Brain (organoid and tissue), 16 donors: ENCODE measurements at places on chromosomes 16 and 17. TPM values are rescaled to one million over a fixed set of nuclear protein-coding genes. Genes with fewer than 3 reads are reported as not detected.

SLFN11 gene
- polyA plus RNA-seq = 2.4 TPM

MILR1 gene
- 0.90 TPM for polyA plus RNA-seq

MOSMO gene
- 7.8 TPM for polyA plus RNA-seq

PRCD gene
- 9.9 TPM for polyA plus RNA-seq

COG8 gene
- polyA plus RNA-seq = 44.5 TPM

PRR14 gene
- polyA plus RNA-seq = 69.8 TPM

EMC8 gene
- 35.2 TPM for polyA plus RNA-seq

GAN gene
- polyA plus RNA-seq = 1.3 TPM

PRAC1 gene
- not detected for polyA plus RNA-seq

GUCY2D gene
- not detected for polyA plus RNA-seq

EFCAB5 gene
- polyA plus RNA-seq = 0.61 TPM

TEN1 gene
- 12.9 TPM for polyA plus RNA-seq

LONP2 gene
- 31.0 TPM for polyA plus RNA-seq

GNGT2 gene
- polyA plus RNA-seq = 1.4 TPM

SLC5A10 gene
- polyA plus RNA-seq = not detected

HIRIP3 gene
- 85.9 TPM for polyA plus RNA-seq

CANT1 gene
- 64.2 TPM for polyA plus RNA-seq

DNAH9 gene
- polyA plus RNA-seq = 3.5 TPM

KRTAP4-12 gene
- polyA plus RNA-seq = not detected

ITGAL gene
- polyA plus RNA-seq = 1.5 TPM

SOST gene
- polyA plus RNA-seq = not detected

SLC25A19 gene
- polyA plus RNA-seq = 22.0 TPM

ADORA2B gene
- polyA plus RNA-seq = 3.4 TPM

C17orf100 gene
- polyA plus RNA-seq = 12.3 TPM

GJD3 gene
- not detected for polyA plus RNA-seq

LLGL1 gene
- 71.6 TPM for polyA plus RNA-seq

CTRB2 gene
- not detected for polyA plus RNA-seq

NEUROD2 gene
- 8.1 TPM for polyA plus RNA-seq

TNP2 gene
- not detected for polyA plus RNA-seq

RNF222 gene
- not detected for polyA plus RNA-seq

IL21R gene
- polyA plus RNA-seq = not detected

TNFRSF13B gene
- not detected for polyA plus RNA-seq

CA4 gene
- 21.7 TPM for polyA plus RNA-seq

TEX19 gene
- polyA plus RNA-seq = not detected

ABCC12 gene
- polyA plus RNA-seq = 0.24 TPM

EXOC3L1 gene
- polyA plus RNA-seq = 3.0 TPM

SNAI3 gene
- 1.2 TPM for polyA plus RNA-seq
